ENCODE measurements at places on chromosomes 6 and 20.

DNA sequence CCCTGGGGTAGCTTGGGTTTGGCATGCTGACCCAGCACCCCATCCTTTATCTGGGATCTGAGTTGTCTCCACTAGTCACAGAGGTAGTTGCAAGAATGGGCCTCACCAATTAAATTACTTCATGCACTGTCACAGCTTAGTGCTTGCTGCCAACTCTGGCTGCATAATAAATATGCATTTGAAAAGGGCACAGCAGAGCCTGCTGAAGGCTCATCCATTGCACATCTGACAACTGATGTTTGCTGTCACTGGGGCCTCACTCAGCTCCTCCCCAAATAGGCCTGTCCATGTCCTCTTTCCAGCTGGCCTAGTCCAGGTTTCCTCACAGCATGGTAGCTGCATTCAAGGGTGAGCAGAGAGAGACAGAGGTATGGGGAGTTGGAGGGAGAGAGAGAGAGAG, 13.3 kb upstream of the NXT1 start:
- no peak for DNase-seq

GRCh38 chr6:14476793-14477531, 359.4 kb downstream of the CD83 start:
- DNase-seq, result peak; percentile 91

- DNase-seq, result no peak
Observed at GRCh38 chr6:140041571-140042332, 667.3 kb upstream of the CITED2 start.

DNA sequence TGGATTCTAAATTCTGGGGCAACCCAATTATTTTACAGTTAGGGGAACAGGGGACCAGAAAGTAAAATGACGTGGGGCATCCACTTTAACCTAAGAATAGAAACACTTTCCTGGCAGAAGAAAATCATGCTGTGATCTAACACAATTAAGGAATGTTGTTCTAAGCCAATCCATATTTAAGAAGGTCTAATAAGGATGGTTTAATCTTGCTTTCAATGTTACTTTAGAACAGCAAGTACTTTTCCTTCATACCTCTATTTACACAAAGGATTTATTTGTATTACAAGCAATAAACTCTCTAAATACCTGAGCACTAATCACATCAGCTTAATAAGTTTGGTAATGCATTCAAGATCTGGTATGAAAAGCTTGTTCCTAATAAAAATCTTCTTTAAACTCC, 32.4 kb downstream of the SLC2A12 start:
- DNase-seq, result no peak

GRCh38 chr6:50093938-50094272, 44.2 kb upstream of the DEFB112 start:
- DNase-seq, result no peak
